Activated T-helper 1 cell treated with anti-CD3 and anti-CD28 coated beads, Interleukin-2, amount 50 U/mL, for 16 hours (primary cell): ENCODE measurements at places on chromosomes 1 and 21.

- DNase-seq, result peak; percentile 20
Measured at GRCh38 chr1:110524311-110525248, 5.6 kb upstream of the KCNA10 start.

GRCh38 chr21:38488640-38489270 lies 9.5 kb downstream of the ERG start:
- no peak for DNase-seq

GRCh38 chr21:27421654-27422053 lies 454.8 kb upstream of the ADAMTS5 start:
- no peak for DNase-seq

DNA sequence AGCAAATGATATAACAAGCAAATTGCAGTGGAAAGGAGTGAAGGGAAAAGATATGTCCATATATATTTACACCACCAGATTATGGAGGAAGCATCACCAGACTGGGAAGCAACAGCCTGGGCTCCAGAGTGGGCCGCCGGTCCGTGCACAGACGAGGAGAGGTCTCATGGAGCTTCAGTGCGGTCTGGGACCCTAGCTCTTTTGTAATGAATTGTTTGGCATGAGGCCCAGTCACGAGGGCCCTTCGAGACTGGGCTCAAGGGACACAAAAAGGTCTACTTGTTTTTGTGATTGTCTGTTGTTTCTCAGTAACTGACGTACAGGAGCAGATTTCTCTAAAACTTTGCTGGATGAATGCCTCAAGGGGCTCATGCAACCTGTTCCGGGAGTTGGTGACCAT lies 12.9 kb upstream of the STUM start:
- DNase-seq, result no peak

GRCh38 chr1:11463177-11463576 lies 15.8 kb upstream of the DISP3 start:
- no peak for DNase-seq

DNA sequence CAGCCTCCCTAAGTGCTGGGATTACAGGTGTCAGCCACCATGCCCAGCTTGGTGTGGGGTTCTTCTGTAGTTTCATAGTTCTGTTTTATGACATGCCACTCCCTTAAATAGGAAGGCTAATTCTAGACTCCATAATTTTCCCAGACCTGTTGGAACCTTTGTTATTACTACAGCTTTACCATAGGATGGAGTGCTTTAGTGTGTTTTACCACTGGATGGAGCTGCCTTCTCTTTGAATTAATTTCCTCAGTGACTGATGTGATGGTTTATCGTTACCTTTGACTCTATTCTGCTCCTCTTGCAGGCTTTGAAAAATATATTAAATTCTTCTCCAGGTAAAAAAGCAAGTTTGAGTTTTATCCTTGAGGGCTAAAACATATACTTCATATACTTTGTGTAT lies 84.6 kb upstream of the NEK7 start:
- no peak for DNase-seq

DNA sequence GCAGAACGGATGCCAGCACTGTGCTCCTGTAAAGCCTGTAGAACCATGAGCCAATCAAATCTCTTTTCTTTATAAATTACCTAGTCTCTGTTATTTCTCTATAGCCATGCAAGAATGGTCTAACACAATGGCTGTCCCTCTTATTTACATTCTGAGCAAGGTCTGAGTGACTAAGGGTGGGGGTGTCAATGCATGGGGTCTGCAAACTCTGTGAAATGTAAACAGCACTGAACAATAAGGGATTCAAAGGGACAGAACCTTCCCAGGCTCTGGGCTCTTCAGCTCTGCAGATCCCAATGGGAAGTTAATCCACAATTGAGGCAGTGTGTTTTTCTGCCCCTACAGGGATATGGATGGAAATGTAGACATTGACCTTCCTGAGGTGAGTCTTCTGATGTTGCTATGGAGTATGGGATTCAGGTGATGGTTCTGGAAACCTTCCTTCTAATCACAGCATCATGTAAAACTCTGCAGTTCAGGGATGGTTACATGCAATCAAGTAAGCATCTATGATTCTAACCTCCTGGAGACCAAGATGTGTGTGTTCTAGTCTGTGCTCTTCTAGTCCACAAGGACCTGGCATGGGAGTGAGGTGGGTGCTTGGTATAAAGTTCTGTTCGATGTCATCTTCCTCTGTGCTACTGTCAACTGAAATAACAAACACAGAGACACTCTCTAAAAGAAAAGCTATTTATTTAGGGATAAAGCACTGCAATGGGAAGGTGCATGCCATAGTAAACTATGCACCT lies 38.6 kb downstream of the CAPN9 start:
- no peak for DNase-seq

GRCh38 chr1:24918995-24919605 lies 11.0 kb downstream of the RUNX3 start:
- DNase-seq, result no peak

DNA sequence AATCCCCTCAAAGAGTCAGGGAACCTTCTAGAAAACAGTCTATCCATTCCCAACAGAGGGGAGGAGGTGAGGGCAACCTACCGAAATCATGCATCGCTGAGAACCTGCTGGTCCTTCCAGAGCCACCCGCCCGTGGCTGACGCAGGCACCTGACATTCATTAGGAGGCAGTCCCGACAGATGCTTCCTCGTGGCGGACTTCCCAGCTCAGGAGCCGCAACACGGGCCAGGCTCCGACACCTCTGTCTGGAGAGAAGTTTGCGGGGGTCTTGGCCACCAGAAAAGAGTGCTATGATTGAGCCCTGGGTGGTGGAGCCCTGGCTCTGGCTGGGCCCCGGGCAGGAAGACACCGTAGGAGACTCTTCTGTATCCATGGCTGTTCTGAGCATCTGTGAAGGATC lies 86.4 kb upstream of the ARHGEF16 start:
- no peak for DNase-seq

- DNase-seq, result no peak
Measured at GRCh38 chr1:31336687-31337467, 36.0 kb downstream of the FABP3 start.

GRCh38 chr1:40911105-40911504 lies 48.9 kb upstream of the CITED4 start:
- no peak for DNase-seq

DNA sequence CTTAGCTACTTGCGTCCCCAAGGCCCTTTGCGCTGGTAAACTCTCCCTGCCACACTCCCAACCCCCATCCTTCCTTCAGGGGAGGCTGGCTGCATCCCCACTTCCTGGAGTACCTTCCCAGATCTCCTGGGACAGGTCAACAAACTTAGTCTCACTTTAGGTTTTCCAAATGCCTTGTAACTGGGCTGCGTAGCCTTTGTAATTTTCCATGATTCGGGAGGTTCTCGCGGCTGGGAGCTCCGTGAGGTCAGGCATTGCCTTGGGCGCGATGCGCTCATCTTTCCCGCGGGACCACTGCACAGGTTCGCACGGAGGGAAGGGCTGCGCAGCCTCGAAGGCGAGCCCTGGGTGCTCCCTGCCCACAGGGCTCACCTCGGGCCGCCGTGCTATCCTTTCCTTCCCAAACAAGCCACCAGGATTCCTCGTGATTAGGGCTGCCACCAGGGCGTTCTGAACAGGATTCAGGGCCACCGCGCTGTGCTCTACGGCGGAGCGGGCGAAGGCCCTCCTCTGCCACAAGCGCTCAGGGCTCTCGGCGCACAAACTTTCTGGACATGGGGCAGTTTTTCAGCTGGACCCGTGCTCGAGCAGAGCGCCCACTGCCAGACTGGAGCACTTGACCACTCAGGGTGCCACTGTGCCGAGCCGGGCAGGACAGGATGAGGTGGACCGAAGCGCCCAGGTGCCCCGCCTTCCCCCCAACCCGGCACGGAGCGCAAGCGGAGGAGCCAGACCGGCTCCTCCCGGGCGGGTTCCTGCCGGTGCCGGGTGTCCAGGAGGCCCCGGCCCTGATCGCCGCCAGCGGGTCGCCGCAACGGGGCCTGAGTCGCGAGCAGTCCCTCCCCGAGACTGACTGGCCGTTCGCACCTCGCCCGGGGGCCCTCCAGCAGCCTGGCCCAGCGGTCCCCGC lies 1.1 kb downstream of the TMPRSS2 start:
- DNase-seq, result no peak

DNA sequence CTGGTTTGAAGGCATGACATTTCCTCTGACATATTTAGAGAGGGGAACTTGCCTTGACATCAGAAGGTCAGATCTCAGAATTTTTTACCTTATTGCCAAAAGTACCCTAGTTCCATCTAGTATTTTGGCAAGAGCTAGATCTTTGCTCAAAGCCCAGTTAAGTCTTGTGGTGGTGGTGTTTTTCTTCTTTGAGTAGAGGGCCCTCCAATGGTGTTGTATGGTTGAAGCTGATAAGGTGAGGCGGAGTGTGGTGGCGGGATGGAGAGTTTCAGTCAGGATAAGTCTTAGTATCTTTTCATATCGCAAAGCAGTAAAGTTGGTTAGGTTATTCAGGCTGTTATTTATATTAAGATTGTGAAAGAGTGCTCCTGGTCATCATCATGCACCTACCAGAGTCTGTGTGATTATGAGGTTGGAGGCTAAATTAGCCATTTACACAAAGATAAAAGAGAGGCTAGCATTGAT lies 20.1 kb upstream of the MACF1 start:
- no peak for DNase-seq

DNA sequence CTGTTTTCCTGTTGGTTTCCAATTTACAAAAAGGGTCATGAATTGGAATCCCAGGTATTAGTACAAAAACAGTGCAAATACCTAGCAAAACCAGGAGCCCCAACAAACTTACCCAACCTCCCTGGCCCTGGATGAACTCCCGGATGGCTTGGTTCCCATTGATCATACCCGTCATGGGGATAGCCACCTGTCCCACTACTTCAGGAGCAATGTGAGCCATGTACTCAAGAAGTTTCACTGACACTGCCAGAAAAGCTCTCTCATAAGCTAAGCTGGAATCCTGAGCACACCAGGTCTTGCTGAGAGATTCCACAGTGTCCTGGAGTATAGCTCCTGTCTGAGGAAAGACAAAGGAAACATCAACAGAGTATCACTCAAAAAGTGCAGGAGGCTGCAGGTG lies 5.7 kb downstream of the BCL2L15 start:
- DNase-seq, result no peak

GRCh38 chr1:56894014-56894413 lies 39.4 kb downstream of the C8A start:
- no peak for DNase-seq

DNA sequence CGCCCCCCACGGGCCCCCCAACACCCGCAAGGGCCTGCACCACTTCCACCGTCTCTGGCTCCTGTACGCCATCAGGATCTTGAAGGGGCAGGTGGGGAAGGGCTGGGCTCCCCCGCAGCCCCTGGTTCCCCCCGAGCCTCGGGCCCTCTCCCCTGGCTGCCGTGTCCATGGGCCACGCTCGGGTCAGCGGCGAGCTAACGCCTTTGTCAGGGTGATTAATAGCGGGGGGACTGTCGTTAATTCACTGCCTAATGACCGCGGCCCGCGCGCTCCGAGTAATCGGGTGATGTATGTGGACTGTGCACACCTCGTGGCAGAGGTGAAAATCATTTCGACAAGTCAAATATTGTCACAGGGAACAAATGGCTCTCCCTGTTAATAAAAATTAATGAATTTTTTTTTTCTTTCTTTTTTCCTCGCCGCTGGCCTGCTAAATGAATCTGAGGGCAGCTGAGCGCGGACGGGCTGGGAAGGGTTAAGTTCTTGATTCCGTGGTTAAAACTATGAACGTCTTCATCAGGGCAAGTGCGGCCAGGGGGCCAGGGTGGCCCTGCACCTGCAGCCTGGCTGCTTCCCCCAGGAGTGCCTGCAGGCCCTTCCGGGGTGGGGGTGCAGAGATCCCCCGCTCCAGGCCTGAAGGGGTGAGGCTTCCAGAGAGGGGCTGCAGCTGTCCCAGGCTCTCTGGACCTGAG lies 100.8 kb downstream of the PRDM16 start:
- no peak for DNase-seq

GRCh38 chr1:207833956-207834660 lies 76.8 kb downstream of the CD34 start:
- no peak for DNase-seq

DNA sequence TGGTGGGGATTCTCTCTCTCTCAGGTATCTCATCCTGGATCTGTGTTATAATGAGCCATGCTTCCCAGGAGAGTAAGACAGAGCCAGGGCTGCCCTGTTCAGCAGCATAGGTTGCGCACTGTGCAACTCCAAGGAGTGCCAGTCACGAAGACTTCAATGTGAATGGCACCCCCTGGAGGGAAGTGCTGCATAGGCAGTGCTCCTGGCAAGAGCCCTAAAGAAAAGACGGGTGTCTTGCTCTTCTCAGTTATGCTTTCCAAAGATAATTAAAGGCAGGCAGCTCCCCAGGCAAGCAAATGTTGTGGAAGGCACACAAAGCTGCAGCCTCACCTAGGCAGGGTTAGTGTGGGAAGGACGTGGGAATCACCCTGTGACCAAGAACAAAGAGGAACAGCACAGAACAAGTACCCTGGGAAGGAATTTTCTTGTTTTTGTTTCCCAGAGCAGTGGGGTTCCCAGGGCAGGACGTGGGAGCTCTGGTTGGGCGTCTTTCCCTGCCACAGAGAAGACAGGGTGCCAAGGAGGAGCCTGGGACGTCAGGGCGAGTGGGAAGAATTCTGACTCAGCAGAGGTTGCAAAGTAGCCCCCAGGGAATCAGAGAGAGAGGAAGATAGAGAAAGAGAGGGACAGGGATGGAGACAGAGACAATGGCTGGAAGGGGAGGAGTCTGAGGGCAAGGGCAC lies 120.9 kb downstream of the KCNN3 start:
- DNase-seq, result no peak

- no peak for DNase-seq
Measured at GRCh38 chr1:177944016-177944949, 25.6 kb downstream of the SEC16B start.

- no peak for DNase-seq
Measured at GRCh38 chr1:54565113-54565501, 17.1 kb downstream of the ACOT11 start.
